ENCODE measurements at places on chromosomes 5 and 9.

GRCh38 chr5:13249854-13250253 lies 694.6 kb downstream of the DNAH5 start:
- DNase-seq: no peak

- no peak for DNase-seq
Observed at GRCh38 chr9:134986957-134987356, 69.2 kb upstream of the FCN1 start.

- no peak for DNase-seq
Observed at GRCh38 chr9:12614488-12614887, 78.7 kb upstream of the TYRP1 start.

GRCh38 chr5:31062902-31063580 lies 130.4 kb upstream of the CDH6 start:
- no peak for DNase-seq

DNA sequence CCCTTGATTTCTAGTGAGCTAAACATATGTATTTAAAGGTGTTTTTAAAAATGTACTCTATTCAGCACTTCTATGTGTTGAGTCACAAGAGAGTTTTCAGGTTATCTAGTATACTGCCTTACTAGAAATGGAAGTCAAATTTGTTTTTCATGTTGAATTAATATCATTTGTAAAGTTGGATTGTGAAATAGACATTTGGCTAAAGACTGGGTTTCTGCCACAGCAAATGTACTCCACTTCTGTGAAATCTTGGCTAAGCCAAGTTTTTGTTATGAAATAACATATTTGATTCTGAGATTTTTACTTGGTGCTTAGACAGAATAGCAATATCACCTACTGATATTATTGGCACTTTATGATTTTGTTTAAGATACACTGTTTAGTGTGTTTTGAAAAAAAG lies 106.0 kb downstream of the CWC27 start:
- DNase-seq: no peak

DNA sequence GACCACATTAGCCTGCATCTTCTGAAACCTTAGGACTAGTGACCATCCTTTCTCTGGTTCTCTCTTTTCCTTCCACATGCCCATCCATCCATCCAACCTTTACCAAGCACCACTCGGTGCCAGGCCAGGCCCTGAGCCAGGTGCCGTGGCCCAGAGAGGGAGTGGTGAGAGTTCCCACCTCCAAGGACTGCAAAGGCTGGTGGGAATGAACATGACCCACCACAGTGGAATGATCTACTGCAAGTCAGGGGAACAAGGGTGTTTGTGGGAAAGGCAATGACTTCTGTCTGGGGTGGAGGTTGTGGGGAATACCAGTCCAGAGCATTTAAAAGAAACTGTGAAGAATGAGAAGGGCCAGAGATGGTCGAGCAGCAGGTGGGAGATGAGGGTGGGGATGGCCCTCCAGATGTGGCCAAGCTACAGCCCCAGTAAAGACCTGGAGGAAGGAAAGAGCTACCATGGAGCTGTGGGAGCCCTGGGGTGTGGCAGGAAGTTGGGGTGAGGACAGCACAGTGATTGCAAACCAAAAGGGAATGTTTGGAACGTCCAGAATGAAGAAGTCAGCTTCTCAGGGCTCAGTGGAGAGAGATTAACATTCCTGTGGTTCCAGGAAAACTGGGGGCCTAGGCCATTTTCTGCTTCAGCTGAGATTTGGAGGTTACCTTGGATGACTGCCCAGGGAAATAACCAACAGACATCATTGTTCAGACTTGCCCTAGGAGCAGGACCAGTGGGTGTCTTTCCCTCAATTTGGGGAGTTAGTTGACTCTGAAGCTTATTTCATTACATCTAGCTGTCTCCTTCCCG lies 30.7 kb upstream of the CORO2A start:
- DNase-seq: peak; percentile 100

DNA sequence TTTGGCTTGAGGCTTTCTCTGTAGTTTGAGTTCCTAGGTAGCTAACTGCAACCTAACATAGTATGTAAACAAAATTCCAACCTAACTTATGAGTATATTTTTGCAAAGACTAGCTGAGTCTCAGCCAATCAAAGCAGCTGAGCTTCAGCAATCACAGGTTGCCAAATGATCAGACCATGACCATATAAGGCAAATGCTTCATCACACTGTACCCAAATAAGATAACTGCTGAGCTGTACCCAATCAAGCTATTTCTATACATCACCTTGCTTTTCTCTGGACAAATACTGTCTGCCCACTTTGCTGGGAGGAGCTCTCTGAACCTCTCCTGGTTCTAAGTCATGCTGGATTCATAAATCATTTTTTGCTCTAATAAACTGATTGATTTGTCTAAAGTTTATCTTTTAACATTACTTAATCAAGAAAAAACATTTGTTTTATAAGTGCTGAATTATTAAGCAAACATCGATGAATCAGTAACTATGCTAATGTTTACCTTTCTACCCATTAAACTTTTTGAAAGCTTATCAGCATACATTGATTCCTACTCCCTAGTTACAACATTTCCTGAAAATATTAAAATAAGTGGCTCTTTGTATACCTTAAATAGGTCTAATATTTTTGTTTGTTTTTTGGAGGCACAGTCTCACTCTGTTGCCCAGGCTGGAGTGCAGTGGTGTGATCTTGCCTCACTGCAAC lies 129.7 kb upstream of the PCA3 start:
- DNase-seq: peak; percentile 73

DNA sequence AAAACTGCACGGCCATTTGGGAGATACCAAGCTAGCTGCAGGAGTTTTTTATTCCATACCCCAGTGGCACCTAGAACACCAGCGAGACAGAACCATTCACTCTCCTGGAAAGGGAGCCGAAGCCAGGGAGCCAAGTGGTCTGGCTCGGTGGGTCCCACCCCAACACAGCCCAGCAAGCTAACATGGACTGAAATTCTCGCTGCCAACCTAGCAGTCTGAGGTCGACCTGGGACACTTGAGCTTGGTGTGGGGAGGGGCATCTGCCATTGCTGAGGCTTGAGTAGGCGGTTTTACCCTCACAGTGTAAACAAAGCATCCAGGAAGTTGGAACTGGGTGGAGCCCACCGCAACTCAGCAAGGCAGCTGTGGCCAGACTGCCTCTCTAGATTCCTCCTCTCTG lies 108.9 kb upstream of the CHD1 start:
- no peak for DNase-seq

DNA sequence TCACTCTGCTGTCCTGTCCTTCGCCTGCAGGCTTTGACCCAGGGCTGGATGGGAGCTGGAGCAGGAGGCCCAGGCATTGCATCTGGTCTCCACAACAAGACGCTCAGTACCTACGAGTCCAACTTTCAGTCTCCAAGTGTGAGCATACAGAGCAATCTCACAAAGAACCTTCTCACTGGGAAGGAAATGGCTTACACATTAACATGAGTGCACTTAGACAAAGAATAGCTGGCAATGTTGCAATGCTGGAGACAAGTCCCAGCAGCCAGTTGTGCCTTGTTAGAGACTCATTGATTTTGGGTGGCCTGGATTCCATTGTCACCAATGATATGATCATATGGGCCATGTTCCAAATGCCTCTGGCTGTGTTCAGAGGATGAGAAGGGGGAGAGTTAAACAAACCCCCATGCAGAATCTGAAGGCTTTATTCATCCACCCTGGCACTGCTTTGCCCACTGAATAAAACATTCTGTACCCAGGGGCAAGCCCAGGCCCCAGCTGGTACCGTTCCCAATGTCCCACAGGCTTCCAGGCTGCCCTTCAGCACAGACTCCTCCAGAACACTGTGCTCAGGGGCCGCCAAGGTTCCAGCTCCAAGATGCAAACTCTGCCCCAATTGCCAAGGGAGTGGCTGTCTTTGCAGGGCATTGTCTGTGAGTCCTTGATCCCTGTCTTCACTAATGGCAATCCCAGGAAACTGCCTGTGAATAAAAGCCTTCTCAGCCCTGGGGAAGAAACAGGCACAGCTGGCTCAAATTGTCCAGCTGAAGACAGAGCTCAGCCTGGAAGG lies 185.5 kb downstream of the HSD17B3 start:
- DNase-seq: no peak

- no peak for DNase-seq
Observed at GRCh38 chr9:14523545-14523944, 169.7 kb downstream of the ZDHHC21 start.

DNA sequence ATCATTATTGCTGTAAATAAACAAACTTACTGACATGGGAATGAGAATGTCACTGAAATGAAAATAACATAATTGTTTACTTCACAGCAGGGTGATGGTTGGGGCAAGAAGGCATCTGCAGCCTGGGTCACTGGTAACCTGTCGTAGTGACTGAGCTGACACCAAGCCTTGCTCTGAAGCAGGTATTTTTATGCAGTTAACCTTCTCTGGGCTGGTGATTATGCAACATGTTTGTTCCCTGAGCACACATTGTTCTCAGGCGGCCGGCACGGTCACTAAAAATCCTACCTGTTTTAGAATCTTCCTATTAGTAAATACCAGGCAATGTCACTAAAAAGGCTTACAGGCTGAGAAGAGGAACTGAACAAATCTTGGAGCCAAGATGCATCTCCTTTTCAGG lies 157.7 kb upstream of the NR3C1 start:
- DNase-seq: no peak

- peak; percentile 48 for DNase-seq
Observed at GRCh38 chr9:32584784-32585183, 11.8 kb upstream of the NDUFB6 start.

- peak; percentile 43 for DNase-seq
Observed at GRCh38 chr9:22342491-22343217, 104.0 kb upstream of the DMRTA1 start.

DNA sequence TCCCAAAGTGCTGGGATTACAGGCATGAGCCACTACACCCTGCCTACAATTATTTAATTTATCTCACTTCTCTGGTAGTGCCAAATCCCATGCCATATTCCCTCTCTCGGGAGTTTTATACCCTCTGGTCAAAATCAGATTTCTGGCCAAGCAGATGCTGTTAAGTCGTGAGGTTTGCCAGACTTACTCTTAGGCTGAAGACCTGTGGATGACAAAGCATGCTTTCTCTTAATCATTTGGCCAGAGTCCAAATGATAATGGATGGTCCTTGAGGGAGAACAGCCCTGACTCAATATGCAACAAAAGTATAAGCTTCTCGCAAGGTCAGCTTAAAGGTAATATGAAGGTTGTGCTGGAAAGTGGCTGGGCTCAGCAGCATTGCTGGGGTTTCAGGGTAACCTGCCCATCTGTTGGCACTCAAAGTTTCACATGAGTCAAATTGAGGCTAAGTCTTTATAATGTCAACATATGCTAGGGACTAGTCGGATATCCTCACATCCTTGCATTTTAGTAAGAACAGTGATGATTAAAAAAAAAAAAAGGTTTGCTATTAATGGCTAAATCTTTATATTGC lies 280.1 kb downstream of the KIF4B start:
- no peak for DNase-seq

- peak; percentile 58 for DNase-seq
Observed at GRCh38 chr5:171867786-171868185, 82.2 kb downstream of the SMIM23 start.

- DNase-seq: peak; percentile 92
Observed at GRCh38 chr9:101514071-101514470, 19.6 kb upstream of the RNF20 start.

GRCh38 chr9:92494856-92495255 lies 12.6 kb upstream of the ASPN start:
- peak; percentile 65 for DNase-seq

DNA sequence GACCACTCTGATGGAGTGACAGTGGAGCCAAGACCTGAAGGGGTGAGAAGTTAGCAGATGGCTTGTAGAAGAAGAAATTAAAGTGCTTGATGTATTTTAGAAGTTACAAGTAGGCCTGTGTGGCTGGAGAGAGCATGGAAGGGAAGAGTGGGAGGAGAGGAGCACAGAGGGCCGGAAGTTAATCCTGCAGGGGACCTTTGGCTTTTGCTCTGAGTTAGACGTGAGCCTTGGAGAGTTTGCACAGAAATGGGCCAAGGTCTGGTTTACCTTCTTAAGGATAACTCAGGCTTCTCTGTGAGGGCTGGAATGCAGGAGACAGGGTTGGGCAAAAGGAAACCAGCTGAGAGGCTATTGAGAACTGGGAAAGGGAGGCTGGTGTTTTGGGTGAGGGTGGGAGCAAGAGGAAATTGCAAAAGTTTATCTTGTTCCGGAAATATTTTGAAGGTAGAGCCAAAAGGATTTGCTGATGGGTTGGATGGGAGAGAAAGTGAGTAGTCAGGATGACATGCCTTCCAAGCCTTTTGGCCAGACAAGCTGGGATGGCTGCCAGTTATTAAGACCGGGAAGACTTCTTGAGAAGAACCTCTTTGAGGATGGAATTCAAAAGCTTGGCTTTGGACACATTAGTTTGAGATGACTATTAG lies 17.5 kb upstream of the F2RL1 start:
- peak; percentile 94 for DNase-seq

DNA sequence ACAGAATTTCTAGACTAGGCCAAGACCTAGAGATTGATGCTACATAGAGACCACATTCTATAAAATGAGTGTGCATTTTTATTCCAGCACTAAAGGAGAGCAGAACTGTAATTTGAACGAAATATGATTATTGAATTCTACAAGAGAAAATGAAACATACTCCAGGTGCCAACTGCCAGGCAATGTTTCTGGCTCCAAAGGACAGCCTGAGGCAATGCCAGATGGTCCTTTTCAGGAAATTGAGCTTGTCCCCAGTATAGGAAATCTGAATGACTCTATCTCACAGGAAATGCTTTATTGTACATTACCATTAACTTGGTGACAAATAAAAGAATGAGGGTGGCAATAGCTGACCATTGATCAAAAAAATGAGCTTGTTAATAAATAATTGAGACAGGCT lies 28.8 kb upstream of the RASGRF2 start:
- DNase-seq: no peak

DNA sequence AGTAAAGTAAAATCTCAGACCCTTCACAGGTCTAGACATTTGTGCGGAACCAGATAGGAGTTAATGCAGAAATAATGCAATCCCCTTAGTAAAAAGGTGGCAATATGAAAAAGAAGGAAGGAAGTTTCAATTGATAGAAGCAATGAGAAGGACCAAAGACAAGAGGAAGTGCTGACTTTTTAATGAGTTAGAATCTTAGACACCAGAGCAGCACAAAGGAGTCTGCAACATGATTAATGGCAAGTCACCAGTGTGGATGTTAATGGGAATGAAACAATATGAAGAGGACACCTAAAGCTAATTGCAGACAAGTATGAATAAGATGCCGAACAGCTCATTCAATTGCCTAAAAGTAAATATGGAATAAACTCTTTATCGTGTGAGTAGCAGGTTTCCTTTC lies 50.9 kb downstream of the MEGF9 start:
- no peak for DNase-seq

DNA sequence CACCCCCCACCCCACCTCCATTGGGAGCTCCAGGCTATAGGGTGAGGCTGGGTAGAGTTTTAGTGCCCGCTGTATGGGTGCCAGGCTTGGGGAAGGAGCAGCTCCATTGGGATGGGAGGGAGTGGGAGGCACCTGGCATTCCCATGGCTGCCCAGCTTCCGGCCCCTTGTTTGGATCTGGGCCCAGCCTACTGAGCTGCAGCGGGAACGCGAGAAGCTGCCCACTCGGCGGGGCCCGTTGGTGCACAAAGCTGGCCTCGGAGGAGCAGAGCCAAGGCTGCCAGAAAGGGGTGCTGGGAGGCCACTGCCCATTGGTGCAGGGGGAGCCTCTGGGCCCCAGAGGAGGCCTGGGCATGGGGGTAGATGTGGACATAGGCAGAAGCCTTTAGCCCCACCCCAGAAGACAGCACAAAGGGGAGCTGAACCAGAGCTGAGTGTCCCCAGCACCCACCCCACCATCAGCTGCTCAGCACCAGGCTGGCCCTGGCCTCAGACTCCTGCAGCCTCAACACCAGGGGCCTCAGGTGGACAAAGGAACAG lies 4.4 kb downstream of the LCN9 start:
- DNase-seq: no peak

- DNase-seq: no peak
Observed at GRCh38 chr5:122114501-122114900, 14.8 kb upstream of the ZNF474 start.
